Fibroblast of lung (primary cell): ENCODE measurements at places on chromosomes 11 and 22. TPM values are rescaled to one million over a fixed set of nuclear protein-coding genes. Genes with fewer than 3 reads are reported as not detected.
A peak's percentile ranks its signal among the peaks of the same experiment; 100 is the strongest.

GRCh38 chr11:10366568-10367331 is 61.9 kb downstream of the ADM start:
- peak; percentile 100 for DNase-seq
- H3K4me3 ChIP-seq = no peak overlapping the region
- no peaks in the 10 kb centered on the region for H3K36me3 ChIP-seq
- H3K27me3 ChIP-seq = no peaks in the 10 kb centered on the region
- H3K4me1 ChIP-seq = peaks cover 9% of the 10 kb centered on the region

DNA sequence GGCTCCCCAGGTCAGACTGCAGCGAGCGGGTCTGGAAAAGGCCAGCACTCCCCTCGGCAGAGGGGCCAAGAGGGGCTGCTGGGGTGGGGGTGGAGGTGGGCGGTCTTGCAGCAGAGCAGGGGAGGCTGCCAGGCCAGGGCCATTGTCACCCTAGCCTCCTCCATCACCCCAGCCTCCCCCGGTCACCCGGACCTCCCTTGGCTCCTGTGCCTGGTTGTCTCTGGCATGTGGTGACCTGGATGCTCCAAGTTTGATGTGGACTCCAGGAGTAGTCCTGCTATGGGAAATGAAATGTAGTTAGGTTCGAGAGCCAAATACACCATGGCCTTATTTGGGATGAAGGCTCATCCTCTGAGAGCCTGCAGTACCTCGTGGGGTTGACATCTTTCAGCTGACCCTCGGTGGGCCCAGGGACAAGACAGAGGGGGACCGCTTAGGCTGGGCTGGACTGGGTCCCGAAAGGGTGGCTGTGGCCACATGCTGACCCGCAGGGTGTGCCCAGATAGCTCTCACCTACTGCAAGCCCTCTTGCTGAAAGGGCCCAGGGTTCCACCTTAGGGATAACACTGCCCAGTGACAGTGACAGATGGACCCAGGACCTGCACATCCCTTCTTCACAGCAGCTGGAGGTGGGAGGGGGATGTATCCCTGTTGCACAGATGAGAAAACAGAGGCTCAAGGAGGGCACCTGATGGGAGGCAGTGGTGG is 24.1 kb downstream of the MRGPRD start:
- DNase-seq = no peak
- H3K4me3 ChIP-seq = no peak overlapping the region
- no peaks in the 10 kb centered on the region for H3K36me3 ChIP-seq
- no peaks in the 10 kb centered on the region for H3K27me3 ChIP-seq
- no peak overlapping the region for H3K27ac ChIP-seq

DNA sequence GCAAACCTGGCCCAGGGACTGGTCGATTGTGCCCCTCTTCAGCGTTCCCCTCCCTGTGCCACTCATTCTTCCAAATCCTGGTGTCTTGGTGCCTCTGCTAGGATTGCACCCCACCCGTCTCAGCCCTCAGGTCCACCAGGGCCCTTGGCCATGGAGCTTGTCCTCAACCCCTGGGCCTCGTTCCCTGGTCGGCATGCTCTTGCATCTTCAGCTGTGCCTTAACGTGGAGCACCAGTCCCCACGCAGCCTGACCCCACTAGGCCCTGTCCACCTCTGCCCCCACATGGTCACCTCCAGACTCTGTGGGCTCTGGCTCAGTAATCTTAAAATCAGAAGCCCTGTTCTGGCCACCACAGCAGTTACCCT is 61.1 kb downstream of the OSBP2 start:
- no peaks in the 10 kb centered on the region for H3K36me3 ChIP-seq
- H3K27ac ChIP-seq = no peak overlapping the region
- H3K4me1 ChIP-seq = no peaks in the 10 kb centered on the region
- no peak for DNase-seq

- H3K4me3 ChIP-seq = no peak overlapping the region
- H3K27ac ChIP-seq = no peak overlapping the region
- no peak for DNase-seq
These were observed 63.6 kb upstream of the FAM181B start for GRCh38 chr11:82796998-82797961.

DNA sequence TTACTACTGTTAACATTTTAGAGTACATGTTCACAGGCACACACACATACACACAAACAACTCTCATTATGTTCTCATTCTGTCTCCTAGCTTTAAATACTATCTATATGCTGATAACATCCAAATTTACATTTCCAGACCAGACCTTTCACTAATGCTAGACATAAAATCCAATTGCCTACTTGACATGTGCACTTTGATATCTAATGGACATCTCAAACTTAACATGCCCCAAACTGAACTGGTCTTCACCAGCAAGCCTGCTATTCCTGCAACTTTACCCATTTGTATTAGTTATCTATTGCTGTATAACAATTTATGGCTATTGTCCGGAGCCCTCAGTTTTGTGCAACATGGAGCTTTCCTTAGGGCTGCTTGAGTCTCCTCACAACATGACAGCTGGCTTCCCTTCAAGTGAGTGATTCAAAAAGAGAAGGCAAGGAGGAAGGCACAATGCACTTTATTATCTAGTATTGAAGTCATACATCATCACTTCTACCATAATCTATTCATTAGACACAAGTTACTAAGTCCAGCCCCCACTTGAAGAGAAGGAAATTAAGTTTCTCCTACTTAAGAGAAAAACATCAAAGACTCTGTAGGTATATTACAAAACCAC is 3.0 kb downstream of the SLC36A4 start:
- no peak overlapping the region for H3K4me3 ChIP-seq
- H3K27me3 ChIP-seq = no peaks in the 10 kb centered on the region
- no peak overlapping the region for H3K27ac ChIP-seq

TMEM258 gene
- polyA plus RNA-seq = 245 and 281 TPM in 2 replicates

MS4A5 gene
- not detected in 2 replicates for polyA plus RNA-seq
